Hematopoietic multipotent progenitor cell treated with erythropoietin and hydrocortisone succinate and interleukin-3 and kit ligand, for 17 days (in vitro differentiated cells): ENCODE measurements at places on chromosomes 13 and 19.

GRCh38 chr13:50420718-50421472 lies 405.7 kb downstream of the KCNRG start:
- DNase-seq, result no peak

DNA sequence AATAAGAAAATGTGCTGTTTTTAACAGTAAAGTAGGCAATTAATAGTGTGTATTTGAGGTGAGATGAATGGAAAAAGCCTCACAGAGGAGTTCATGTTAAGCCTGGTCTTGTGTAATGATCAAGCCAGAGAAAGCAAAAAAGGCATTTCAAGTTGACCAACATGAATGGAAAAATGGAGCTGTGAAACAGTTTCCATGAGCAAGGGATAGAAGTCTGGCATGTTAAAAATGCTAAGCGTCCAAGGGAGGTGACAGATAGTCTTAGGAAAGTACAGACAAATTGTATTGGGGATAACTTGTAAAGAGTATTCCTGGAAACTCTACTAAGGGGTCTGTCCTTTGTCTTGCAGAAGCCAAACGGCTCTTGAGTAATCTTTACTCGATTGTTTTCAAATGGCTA lies 506.8 kb upstream of the ATXN8OS start:
- no peak for DNase-seq

DNA sequence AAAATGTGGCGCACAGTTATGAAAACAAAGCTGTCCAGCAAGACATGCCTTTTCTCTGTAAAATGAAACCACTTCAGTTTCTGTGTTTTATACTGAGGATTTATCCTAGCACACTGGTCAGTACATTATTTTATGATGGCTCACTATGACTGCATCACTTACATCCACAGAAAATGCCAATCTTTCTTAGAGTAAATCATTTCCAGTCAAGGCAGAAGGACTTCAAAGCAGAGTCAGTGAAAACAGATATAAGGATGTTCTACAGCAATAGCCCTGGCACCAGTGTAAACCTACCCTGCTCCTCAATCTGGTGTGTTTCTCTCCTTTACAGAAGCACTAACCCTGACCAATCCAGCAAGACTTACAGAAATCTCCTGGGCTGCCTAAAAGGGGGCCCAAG lies 473.5 kb downstream of the GPC6 start:
- DNase-seq, result no peak

- no peak for DNase-seq
These were observed 108.6 kb downstream of the AKAP11 start for GRCh38 chr13:42380420-42381164.

DNA sequence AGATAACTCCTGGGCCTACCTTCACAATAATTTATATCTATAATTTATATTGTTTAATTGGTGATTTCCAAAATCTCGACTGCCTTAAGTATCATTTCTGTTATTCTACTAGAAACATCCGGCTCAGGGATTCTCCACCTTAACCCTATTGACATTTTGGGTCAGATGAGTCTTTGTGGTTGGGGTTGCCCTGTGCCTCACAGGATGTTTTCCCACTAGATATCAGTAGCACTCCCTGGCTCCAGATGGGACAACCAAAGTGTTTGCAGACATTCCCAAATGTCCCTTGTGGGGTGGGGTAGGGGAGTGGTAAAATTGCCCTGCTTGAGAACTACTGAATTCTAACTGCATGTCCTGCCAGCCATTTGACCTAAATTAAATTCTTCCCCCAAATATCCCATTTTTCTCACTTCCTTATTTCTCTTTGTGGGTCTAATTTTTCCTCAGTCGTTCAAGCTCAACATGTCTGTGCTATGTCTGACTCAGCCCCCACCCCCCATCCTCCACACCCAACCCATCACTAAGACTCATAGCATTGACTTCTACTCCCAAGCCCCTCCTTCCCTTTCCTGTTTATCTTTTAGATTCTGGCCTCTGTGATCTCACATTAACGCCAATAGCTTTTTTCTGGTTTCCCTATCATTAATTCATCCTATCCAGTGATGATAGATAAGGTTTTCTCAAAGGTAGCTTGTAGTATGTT lies 545.1 kb downstream of the EFNB2 start:
- no peak for DNase-seq

DNA sequence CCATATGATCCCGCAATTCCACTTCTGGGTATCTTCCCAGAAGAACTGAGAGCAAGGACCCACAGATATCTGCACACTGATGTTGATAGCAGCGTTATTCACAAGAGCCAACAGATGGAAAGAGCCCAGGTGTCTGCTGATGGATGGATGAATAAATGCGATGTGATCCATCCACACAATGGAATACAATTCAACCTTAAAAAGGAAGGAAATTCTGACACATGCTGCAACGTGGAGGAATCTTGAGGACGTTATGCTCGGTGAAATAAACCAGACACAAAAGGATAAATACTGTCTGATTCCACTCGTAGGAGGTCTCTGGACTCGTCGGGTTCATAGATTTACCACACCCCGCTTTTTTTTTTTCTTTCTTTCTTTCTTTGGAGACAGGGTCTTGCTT lies 21.8 kb downstream of the ARHGEF18 start:
- DNase-seq, result no peak

GRCh38 chr13:70792121-70792520 lies 683.9 kb upstream of the KLHL1 start:
- DNase-seq, result no peak

GRCh38 chr13:113744197-113745000 lies 14.6 kb upstream of the TMEM255B start:
- no peak for DNase-seq

- DNase-seq, result no peak
These were observed 1038.1 kb upstream of the PRR20A start for GRCh38 chr13:56102641-56103040.
